ENCODE measurements at places on chromosomes 3 and 15. TPM values are rescaled to one million over a fixed set of nuclear protein-coding genes. Genes with fewer than 3 reads are reported as not detected.

Gene SLC12A1
- not detected for polyA plus RNA-seq

Gene OXTR
- 3.2 TPM for polyA plus RNA-seq

Gene ALCAM
- 57.1 TPM for polyA plus RNA-seq

Gene CSTA
- 0.41 TPM for polyA plus RNA-seq

Gene BMF
- polyA plus RNA-seq, result 1.6 TPM

Gene THAP10
- 5.4 TPM for polyA plus RNA-seq

Gene SNTN
- polyA plus RNA-seq, result not detected

Gene DGKG
- polyA plus RNA-seq, result 15.3 TPM

Gene EPHB1
- polyA plus RNA-seq, result 0.21 TPM

Gene CDV3
- 114 TPM for polyA plus RNA-seq

Gene ARHGEF26
- 6.0 TPM for polyA plus RNA-seq

Gene FAM107A
- not detected for polyA plus RNA-seq

Gene TGFBR2
- polyA plus RNA-seq, result 57.8 TPM

Gene ZNF774
- polyA plus RNA-seq, result 1.3 TPM

Gene STOML1
- polyA plus RNA-seq, result 6.3 TPM

Gene TP63
- polyA plus RNA-seq, result 2.1 TPM

Gene TMCO5A
- polyA plus RNA-seq, result not detected

Gene MUC20
- 0.87 TPM for polyA plus RNA-seq

Gene IL17RC
- polyA plus RNA-seq, result 9.4 TPM

Gene ECE2
- polyA plus RNA-seq, result not detected

Gene CCDC9B
- 28.7 TPM for polyA plus RNA-seq

Gene RBSN
- 9.1 TPM for polyA plus RNA-seq

Gene TTLL13
- polyA plus RNA-seq, result 0.24 TPM

Gene PLSCR5
- polyA plus RNA-seq, result not detected

Gene SLC28A1
- 0.06 TPM for polyA plus RNA-seq

Gene TIGIT
- not detected for polyA plus RNA-seq

Gene NOX5
- polyA plus RNA-seq, result 0.17 TPM

Gene KNSTRN
- polyA plus RNA-seq, result 52.6 TPM

Gene LMCD1
- 73.2 TPM for polyA plus RNA-seq

Gene GATA2
- 4.5 TPM for polyA plus RNA-seq

Gene KBTBD13
- not detected for polyA plus RNA-seq
